GM23248 (cell line): ENCODE measurements at places on chromosomes 3 and 15.

DNA sequence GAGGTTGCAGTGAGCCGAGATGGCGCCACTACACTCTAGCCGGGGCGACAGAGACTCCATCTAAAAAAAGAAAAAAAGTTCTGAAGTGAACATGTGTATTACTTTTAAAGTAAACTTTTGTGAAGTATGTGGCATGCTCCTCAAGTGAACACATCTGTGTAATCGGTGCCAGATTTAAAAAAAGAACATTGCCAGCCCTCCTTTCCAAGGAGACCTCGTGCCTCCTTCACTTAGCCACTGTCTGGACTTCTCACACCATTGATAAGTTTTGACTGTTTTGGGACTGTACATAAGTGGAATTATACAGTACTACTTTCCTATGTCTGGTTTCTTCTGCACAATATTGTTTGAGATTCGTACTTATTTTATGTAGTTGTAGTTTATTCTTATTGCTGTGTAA lies 140.4 kb downstream of the UBE2E2 start:
- no peak for DNase-seq

- peak; percentile 92 for DNase-seq
These were observed 42.2 kb downstream of the BHLHE40 start for GRCh38 chr3:5021116-5022092.

GRCh38 chr15:92520914-92521623 lies 127.4 kb downstream of the ST8SIA2 start:
- DNase-seq: no peak

DNA sequence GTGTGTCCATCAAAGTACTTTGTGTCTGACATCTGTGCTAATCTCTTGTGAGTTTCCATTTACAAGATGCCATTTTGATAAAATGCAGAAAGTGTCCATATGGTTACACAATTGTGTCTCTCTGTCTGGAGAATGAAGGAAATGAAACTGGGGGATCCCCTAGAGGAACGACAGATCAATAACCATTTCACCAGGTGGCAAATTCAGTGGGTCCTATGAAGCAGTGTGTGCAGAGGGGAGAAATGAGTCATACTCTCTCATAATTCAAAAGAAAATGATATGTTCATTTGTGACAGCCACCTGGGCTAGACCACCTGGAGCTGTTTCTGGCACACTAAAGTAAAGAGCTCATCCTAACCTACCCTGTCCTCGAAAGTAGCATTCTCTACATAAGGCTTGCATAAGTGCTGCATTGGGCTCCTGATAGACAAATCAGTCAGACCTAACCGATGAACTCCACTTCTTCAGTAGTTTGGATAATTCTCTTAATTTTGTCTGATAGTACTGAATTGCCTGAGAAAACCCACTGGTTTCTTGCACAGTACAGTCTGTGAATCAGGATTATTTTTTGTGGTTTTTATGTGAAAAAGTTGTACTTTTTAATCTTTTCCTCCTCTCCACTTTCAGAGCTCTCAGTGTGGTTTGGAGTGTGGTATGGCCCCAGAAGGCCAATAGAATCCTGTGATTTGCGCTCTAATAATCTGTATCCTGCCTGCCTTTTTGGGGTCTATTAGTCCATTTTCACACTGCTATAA lies 10.3 kb upstream of the CD47 start:
- no peak for DNase-seq

DNA sequence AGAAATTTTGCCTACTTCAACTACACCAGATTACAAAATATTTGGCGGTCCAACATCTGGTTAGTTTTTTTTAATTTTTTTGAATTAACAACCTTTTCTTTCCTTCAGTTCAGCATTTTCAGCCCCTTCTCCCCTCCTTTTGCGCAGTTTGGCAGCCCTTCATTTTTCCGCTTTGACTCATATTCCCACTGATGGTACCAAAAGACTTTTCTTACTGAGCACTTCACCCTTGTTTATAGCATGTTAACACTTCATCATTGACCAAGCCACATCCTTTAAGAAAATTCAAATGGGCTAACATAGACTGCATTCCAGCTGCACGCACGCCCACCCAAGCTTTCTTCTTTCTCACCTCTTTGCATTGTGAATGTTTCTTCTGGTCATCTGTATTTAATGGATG lies 49.7 kb downstream of the SEMA6D start:
- DNase-seq: no peak

DNA sequence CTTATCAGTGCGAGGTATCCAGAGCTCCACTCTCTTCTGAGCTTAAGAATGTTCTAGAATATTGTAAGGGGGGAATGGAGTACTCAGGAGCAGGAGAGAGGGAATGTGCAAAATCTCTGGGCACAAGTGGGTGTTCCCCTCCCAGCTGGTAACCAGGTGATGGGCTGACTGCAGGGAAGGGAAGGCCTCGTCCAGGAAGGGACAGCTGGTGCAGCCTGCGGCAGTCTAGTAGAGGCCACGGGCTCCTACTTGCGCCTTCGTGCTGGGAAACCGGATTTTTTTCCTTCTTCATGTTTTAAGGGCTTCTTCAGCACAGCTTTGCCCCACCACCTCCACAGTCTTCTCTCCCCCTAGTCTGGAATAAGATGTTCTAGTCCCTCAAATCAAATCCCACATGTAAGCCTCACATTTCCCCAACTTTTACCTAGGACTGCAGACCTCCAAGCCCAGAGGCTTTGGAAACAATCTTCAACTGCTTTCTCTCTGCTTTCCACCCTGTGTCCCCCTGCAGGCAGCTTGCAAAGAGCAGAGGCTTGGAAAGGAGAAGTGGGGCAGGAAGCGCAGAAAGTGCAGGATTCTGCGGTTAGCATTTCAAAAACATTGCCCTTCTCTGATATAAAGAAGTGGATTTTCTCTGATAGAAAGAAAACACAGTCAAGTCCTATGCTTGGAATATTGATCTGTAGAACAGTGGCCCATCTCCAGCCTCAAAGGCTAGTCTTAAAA lies 11.9 kb upstream of the CGNL1 start:
- DNase-seq: no peak

- DNase-seq: no peak
These were observed 12.6 kb downstream of the MRAS start for GRCh38 chr3:138360869-138361525.

DNA sequence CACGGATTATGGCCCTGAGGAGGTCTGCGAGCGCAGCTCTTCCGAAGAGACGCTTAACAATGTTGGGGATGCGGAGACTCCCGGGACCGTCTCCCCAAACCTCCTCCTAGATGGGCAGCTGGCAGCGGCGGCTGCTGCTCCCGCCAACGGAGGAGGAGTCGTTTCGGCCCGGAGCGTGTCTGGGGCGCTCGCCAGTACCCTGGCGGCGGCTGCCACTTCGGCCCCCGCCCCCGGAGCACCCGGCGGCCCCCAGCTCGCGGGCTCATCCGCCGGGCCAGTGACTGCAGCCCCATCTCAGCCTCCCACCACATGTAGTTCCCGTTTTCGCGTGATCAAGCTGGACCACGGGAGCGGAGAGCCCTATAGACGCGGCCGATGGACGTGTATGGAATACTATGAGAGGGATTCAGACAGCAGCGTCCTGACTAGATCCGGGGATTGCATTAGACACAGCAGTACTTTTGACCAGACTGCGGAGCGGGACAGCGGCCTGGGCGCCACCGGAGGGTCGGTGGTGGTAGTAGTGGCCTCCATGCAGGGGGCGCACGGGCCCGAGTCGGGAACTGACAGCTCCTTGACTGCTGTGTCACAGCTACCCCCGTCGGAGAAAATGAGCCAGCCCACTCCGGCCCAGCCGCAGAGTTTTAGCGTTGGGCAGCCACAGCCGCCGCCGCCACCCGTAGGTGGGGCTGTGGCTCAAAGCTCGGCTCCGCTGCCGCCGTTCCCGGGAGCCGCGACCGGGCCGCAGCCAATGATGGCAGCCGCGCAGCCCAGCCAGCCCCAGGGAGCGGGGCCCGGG lies 1.6 kb downstream of the TSC22D2 start:
- DNase-seq: peak; percentile 82

GRCh38 chr15:39456582-39457330 lies 124.1 kb upstream of the THBS1 start:
- no peak for DNase-seq

GRCh38 chr3:125150525-125151441 lies 61.8 kb downstream of the SLC12A8 start:
- DNase-seq: peak; percentile 40

DNA sequence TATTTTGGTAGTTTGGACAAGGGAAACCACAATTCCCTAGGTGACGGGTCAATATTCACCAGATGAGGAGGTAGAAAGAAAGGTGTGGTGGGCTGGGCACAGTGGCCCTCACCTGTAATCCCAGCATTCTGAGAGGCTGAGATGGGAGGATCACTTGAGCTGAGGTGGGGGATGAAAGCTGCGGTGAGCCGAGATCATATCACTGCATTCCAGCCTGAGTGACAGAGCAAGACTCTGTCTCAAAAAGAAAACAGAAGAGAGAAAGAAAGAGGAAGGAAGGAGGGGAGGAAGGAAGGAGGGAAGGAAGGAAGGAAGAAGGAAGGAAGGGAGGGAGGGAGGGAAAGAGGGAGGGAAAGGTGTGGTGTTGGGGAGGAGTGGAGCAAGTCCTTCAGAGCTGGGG lies 56.1 kb upstream of the RNF7 start:
- no peak for DNase-seq

DNA sequence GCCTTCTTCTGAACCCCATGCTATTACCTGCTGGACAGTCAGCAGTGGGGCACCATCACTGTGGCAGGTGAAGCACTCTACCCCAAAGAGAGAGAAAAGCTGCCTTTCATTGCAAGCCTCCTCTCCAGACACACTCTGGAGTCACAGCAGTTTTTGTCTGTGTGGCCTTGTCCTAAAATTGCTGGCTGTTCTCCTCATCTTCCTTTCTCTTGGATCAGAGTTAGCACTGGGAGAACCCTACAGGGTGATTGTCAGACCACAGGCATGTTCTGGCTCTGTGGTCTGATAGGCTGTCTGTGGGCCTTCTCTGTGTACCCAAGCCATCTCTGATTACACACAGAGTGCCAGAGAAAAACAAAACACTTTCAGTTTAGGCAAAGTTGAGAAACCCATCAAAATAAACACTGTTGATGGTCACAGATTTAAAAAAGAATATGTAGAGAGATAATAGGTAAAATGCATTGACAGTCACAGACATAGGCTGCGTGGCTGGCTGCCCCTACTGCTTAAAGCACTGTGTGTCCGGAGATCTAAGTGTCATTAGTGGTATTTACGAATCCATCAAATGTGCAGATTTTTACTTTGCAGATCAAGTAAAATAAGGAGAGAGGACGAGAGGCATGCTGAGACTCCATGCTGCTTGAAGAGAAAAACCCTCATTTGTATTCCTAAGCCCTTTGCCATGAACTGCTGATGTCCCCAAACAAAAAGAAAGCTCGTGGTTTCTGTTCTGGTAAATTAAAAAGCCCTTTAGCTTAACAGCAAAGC lies 689.9 kb downstream of the TUSC7 start:
- peak; percentile 60 for DNase-seq

- no peak for DNase-seq
These were observed 6.8 kb upstream of the RHO start for GRCh38 chr3:129521611-129522010.

GRCh38 chr15:100714034-100714748 lies 111.8 kb downstream of the ASB7 start:
- no peak for DNase-seq

DNA sequence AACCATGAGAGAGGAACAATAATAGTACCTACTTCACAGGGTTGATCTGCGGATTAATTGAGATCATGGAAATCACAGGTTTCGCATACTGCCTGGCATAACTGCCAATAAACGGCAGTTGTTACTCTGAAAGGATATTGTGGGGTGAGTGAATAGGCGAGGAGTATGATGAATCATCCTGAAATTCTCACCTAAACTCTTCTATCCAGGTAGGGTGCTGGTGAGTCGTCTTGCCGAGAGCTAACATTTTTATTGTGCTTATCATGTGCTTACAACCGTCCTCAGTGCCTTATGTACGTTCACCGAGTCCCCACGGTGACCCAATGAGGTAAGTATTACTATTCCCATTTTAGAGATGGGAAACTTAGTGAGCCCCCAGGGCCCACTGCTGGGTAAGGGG lies 52.4 kb upstream of the SRGAP3 start:
- no peak for DNase-seq

DNA sequence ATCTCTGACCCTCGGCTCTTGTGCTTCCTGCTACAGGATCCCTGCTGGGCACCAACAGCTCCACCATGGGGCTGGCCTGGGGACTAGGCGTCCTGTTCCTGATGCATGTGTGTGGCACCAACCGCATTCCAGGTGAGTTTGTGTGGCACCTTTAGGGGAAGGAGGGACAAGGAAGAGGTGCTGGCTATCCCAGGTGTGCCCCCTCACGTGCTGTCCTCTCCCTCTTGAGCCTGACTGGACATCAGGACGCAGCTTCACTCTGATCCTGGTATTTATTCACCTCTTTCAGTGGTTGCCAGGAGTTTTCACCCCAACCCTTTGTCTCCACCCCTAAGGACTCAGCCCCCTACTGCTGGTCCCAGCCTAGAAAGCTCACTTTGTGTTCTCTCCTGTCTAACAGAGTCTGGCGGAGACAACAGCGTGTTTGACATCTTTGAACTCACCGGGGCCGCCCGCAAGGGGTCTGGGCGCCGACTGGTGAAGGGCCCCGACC lies 960 bp downstream of the THBS1 start:
- peak; percentile 86 for DNase-seq

GRCh38 chr3:190038050-190038933 lies 82.4 kb downstream of the P3H2 start:
- DNase-seq: peak; percentile 63

GRCh38 chr3:184067573-184068055 lies 14.8 kb downstream of the HTR3C start:
- DNase-seq: no peak

DNA sequence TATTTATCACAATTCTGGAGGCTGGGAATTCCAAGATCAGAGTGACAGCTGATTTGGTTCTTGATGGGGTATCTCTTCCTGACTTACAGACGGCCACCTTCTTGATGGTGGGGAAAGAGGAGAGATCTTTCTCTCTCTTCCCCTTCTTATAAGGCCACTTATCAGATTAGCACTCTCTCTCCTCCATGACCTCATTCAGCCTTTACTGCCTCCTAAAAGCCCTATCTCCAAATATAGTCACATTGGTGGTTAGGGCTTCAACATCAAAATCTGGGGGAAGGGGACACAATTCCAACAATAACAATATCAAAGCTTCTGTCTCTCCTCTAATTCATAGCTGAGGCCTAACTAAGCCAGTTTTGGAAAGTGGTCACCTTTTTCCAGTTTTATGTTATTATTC lies 91.7 kb upstream of the MBNL1 start:
- no peak for DNase-seq

DNA sequence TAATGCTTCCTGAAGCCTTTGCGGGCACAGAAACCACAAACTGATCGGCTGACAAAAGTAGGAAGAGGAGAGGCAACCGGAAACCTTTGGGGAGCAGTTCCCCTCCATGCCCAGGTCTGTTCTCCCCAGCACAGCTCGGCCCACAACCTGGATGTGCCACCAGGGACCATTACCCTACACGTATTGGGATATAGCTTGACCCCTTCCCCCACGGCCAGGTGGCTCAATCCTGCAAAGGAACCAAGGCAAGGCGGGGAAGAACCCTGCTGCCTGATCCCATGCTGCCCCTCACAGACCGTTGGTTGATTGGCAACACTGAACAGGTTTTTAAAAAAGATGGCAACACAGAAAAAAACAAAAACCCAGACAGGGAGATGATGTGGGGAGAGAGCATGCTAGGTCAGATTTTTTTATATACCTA lies 19.7 kb upstream of the TCAIM start:
- no peak for DNase-seq
